ENCODE measurements at places on chromosomes 11 and 22.

DNA sequence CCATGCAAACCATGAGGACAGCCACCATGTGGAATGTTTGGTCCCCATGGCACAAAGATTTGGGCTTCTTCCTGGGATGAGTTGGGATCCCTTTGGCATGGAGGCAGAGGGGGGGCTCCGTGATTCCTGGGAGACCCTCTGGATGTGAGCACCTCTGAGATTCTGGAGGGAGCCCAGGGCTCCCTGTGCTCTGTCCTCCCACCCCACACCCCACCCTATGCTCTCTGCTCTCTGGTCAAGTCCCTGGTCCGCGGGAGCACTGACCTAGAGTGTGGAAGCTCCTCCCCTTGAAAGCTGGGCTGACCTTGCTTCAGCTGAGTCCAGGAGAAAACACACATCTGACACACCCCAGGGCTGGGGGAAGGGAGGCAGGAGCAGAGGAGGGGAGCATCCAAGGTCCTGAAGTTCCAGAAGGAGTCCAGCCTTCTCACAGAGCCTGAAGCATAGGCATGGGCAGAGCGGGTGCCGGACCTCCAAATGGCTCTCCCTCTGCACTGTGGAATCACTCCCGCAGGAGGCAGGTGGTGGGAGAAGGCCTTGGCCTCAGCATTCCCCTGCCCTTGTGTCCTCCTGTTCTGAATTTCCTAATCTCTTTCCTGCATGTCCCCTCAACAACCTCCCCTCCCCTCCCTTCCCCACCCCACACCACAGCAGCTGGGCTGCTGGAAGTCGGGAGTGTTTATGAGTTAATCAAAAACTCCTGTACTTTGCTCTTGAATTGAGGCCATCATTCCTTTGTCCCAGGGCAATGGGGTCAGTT, 25.7 kb upstream of the OAF start:
- no peak for DNase-seq

DNA sequence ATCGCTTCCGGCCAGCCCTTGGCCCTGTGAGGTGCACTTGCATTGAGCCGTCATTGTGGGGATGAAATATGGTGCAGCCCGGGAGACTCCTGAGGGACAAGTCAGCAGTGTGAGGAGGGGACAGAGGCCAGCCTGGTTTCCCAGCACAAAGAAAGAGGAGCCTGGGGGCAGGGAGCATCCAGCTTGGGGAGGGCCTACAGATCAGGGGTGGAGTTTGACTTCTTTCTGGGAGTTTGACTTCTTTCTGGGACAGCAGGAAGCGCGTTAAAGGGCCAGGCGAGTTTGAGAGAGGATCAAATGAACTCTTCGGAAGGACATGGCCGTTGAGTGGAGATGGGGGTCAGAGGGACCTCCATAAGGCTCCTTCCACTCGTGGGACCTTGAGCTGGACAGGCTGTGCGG, 91.9 kb downstream of the LRRC32 start:
- no peak for DNase-seq

DNA sequence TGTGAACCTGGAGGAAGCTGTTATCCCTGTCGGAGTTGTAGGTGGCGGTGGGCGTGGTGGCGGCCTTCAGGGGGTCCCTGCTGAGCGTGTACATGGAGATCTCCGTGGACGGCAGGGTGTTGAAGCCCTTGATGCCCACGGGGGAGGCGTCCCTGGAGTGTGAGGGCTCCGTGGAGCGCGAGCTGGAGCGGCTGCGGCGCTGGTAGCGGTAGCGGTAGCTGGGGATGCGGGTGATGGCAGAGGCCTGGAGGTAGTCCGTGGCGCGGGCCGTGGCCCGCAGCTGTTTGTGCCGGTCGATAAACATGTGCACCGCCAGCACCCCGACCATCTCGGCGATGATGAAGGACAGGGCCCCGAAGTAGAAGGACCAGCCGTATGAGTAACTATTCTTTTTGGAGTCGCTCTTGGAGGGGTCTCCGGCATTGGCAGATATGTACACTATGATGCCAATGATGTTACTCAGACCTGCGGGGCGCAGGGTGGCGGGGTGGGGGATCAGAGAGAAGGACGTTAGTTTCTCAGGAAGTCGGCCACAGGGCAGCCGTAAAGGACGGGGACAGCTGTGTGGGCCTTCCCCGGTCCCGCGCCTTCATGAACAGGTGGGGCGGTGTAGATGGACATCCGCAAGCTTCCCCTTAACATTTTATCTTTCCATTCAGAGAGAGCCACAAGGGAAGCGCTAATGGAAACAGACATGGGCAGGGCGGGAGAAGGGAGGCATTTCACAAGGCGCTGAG, 35.6 kb upstream of the EIF3D start:
- DNase-seq: no peak

DNA sequence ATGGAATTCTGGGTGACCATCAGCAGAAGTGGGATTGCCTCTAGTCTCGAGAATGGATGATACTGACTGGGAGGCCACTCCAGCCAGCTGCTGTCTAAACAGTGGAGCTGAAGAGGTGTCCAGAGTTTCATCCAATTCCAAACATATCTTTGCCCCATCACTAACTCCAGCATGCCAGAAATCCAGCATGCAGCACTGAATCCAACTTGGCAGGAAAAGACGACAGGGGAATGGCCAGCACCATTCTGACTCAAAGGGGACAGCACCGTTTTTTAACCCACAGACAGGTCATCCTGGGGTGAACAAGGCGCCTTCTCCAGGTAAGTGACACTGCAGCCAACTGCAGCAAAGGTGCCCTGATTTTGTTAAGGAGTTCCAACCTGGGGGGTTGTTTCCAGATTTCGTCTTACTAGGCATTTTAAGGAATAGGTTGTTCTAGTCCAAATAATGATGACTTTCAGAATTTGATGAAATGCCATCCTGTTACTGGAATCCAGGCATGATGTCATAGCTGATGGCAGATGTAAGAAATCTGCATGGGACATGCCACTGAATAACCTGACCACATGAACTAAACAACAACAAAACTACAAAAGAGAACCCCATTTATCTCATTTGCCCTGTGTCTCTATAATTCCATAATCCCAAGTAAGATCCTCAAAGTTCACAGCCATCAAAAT, 32.3 kb downstream of the FEZ1 start:
- DNase-seq: no peak

DNA sequence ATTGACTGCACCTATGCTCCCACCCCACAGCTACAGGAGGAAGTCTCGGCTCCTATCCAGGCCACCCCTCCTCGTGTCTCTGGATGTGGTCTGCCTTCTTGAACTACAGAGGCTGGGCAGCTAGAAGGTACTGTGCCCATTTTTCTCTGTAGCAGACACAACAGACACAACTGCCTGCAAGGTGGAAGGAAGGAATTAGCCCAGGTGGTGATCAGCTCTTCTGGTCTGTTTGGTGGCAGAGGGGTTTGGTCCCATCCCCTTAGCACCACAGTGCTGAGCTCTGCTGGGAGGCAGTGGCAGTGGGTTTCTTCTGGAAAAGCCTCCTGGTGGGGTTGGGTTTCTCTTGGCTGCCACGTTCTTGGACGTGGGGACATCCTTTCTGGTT, 132.5 kb downstream of the MPPED1 start:
- DNase-seq: no peak

GRCh38 chr22:32803020-32803737, 1.7 kb downstream of the TIMP3 start:
- no peak for DNase-seq

DNA sequence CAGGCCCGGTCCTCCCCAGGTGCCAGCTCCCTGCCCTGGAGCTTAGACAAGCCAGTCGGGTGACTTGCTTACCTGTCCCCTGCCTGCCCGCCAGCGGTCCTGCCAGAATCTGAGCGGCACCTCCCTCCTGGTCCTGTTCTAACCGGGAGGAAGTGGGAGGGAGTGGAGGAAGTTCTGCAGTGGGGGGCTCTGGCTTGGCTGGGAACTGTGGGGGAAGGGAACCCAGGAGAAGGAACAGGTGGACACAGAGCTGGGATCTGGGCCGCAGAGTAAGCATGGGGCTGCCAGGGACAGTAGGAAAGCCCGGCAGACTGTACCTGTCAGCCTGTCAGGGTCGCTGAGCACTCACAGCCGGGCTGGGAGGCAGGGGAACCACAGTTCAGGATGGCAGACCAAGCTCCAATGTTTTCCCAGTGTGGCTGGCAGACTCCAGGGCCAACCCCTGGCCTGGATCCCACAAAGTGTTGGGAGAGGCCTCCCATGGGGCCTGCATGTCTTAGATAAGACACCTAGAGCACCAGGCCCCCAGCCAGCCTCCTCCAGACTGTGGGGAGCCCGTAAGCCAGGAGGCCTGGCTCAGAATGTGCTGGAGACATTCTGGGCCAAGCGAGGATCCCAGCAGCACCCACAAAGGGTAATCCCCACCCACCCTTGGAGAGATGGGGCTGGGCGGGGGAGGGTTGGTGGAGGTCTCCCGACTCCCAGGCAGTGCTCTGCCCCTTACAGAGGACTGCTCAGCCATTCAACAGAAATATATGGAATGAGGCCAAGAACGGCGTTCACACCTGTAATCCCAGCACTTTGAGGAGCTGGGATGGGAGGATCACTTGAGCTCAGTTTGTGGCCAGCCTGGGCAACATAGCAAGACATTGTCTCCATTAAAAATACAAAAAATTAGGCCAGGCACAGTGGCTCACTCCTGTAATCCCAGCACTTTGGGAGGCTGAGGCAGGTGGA, 2.3 kb downstream of the CYB5R3 start:
- no peak for DNase-seq

Data from stimulated activated CD8-positive, alpha-beta memory T cell treated with anti-CD3 and anti-CD28 coated beads, Interleukin-15, amount 100 ng/mL, for 4 hours (primary cell).